Activated effector memory CD4-positive, alpha-beta T cell treated with anti-CD3 and anti-CD28 coated beads, Interleukin-2, amount 50 U/mL, for 16 hours (primary cell): ENCODE measurements at places on chromosomes 3 and 15.

DNA sequence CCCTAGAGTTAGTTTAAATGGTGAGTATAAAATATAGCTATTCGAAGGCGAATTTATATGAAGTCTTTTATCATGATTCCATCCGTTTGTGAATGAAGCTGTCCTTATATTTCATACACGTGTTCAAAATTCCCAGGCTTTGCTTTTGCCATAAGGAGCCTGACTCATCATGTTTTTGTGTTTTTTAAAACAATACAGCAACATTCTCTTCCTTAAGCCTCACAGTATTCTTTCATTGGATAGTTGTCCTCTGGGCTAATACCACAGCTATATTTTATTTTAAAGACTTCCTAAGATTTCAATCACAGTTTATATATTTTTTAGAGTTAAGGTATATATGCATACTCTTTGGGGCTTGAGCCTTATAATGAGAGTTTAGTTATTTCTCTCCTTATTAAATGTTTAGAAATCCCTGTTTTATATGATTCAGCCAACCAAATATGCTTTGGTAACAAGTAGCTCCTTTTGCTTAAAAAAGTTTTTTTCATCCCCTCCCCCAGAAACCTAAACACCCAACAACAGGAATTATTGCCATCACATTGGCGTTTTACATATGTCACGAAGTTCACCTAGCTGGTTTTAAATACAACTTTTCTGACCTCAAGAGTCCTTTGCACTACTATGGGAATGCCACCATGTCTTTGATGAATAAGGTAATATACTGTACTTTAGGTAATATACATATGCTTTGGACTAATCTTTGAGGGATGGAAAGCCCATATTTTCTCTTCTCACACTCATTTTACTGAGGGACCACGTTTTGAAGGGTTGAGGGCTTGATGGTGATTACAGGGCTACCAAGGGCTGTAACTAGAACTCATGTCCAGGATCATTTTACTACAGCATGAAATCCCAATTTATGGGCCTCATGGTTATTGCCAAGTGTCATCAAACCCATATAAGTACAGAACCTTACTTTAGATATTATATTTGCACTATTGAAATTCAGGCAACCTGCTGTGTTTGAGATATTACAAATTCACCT lies 28.5 kb downstream of the ST3GAL6 start:
- DNase-seq: no peak

- no peak for DNase-seq
Observed at GRCh38 chr3:77407441-77407840, 367.5 kb downstream of the ROBO2 start.

- no peak for DNase-seq
Observed at GRCh38 chr3:178202194-178202593, 334.0 kb upstream of the KCNMB2 start.

DNA sequence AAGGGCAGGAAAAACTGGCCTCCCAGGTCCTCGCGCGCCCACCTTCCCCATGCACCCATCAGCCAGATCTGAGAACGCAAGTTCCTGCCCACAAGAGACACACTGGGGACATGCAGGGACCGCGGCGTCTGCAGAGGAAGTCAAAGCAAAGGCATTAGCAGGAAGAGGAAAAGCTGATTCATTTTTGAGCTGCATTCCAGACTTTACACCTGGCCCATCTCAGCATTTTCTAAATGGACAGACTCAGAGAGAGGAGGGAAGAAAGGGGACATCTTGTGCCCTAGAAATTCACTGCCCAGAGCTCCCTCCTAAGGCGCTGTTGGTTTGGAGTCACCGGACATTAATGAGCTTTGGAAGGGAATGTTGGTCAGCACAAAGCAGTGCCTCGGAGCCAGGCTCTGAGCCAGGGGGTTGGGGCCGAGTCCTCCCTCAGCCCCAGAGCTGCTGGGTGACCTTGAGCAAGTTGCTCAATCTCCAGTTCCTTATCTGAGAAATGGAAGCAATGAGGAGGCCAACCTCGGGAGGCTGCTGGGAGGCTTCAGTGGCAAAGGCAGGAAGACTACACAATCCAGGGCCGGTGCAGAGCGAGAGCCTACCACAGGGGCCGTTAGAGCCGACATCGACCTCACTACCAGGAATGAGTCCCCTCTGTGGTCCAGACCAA lies 150.5 kb upstream of the IQSEC1 start:
- no peak for DNase-seq

GRCh38 chr15:34795267-34796081 lies at the start of gene ACTC1:
ACTC1 (minus strand) TSS chr15:34795549; CDS start chr15:34794808, 741 bp downstream.
- DNase-seq: no peak

DNA sequence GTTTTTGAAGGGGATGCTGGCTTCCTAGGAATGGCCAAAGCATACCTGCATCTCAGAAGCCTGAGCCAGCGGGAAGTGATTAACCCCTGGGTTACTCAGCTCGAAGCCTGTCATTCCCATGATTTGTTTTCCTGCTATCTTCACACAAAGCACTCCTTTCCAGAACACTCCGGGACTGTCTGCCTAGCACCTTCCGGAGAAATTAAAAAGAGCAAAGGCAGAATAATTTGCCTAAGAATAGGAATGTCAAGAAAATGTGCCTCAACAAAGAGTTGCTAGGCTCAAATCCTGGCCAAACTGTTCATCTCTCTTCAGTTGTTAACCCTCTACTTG lies 34.1 kb downstream of the TPM1 start:
- DNase-seq: no peak

- DNase-seq: no peak
Observed at GRCh38 chr15:67838789-67839332, 984 bp downstream of the RNU6-1 start.

- no peak for DNase-seq
Observed at GRCh38 chr3:61425356-61425755, 136.0 kb upstream of the PTPRG start.

DNA sequence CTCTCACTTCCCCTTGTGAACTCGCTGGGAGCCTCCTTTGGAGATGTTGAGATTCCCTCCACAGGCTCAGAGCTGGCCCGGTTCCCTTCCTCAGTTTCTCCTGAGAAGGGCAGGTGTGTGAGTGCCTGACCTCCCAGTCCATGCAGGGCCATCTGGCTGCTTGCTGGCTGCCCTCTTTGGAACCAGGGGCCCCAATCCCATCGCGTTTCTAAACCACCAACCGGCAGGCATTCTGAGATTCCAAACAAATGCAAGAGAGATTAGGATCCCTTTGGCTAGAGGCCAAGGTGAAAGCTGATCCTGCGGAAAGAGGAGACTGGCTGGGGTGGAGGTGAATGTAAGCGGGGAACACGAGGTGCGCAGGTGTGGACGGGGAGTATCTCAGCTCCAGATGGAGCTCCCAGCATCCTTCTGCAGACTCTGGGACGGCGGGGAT lies 2.9 kb upstream of the PRRT3 start:
- peak; percentile 37 for DNase-seq

DNA sequence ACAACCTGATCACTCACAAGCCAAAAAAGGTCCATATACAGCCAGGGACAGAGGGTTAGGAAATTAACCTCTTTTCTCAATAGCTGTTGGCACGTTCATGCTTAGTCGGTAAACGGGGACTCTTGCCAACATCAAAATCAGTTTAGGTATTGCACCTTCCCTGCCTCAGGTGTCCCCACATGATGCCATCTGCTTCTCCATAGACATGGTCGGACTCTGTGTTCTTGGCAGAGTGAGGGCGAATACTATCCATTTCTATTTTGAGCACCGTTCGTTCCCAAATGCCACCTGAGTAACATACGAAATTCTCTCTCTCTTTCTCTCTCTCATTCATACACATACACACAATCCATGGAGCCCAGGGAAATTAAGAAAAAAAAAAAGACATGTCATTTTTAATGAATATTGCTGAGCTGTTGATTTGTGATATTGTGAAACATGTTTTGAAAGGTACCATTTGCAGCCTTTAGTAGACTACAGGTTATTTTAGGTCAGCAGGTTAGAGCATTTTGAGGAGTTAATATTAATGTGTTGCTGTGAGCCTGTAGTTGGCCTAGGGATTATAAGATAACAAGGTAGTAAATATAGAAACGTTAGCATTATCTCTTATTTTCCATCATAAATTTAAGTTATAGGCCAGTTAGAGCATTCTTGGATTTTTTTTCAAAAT lies 78.5 kb downstream of the GHSR start:
- DNase-seq: no peak

DNA sequence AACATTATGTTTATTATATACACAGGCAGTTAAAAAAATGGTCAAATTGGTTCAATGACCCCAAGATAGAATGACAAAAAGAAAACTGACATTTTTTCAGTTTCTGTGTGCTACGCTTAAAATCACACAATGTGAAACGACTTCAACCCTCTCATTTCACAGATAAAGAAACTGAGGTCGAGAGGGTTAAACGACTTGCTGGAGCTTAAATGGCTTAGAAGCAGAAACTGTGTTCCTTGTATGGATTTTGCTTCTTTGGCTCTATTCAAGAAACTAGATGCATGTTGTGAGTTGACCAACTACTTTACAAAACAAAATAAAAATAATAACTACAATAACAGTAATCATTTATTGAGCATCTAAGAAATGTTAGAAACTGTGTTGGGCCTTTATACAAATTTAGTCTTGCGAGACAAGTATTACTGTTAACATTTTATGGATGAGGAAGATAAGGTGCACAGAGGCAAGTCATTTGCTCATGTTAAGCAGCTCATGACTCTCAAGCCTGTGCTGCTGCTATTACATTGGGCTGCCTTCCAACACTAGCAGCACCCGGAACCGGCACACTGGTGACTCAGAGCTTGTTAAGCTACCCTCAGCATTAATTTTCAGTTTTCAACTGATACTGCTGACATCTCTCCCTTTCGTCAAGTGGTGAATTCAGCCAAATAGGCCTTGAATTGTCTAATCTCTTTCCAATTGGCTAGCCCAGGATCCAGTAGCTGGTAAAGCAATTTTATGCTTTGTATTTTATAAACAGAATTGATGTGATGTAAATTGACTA lies 487.6 kb downstream of the NAALADL2 start:
- no peak for DNase-seq

GRCh38 chr15:39495871-39496840 lies 84.7 kb upstream of the THBS1 start:
- DNase-seq: no peak

GRCh38 chr3:129491794-129492193 lies 36.6 kb upstream of the RHO start:
- DNase-seq: no peak

GRCh38 chr3:161414907-161415306 lies 43.6 kb upstream of the SPTSSB start:
- DNase-seq: no peak

GRCh38 chr3:101878589-101878988 lies 29.3 kb downstream of the NFKBIZ start:
- DNase-seq: no peak
